NCI-H2171 treated with DMSO at 0.1 percent for 48 hours (cell line): ENCODE measurements at places on chromosomes 11 and 22.
A peak's percentile ranks its signal among the peaks of the same experiment; 100 is the strongest.

- no peak for DNase-seq
These were observed 128.8 kb downstream of the NTM start for GRCh38 chr11:131499199-131499598.

GRCh38 chr11:11752679-11753078, 89.1 kb upstream of the USP47 start:
- no peak for DNase-seq

DNA sequence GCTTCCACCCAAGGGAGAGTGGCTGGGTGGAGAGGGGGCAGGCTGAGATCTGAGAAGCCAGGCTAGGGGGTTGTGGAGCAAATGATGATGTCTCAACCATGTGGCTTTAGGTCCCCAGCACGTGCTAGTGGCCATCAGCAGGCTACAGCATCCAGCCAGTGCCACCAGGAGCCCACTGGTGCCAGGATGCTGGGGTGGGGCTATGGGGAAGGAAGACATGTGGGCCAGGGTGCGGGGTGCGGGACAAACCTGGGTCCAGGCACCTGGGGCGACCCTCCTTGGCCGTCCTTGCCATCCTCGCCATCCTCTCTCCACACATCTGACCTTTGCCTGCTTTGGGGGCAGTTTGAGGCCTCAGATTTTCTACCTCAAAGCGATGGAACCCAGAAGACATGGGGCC, 104.3 kb downstream of the KCNQ1 start:
- DNase-seq, result no peak

- peak; percentile 73 for DNase-seq
These were observed 52.5 kb downstream of the TPCN2 start for GRCh38 chr11:69101115-69101791.

DNA sequence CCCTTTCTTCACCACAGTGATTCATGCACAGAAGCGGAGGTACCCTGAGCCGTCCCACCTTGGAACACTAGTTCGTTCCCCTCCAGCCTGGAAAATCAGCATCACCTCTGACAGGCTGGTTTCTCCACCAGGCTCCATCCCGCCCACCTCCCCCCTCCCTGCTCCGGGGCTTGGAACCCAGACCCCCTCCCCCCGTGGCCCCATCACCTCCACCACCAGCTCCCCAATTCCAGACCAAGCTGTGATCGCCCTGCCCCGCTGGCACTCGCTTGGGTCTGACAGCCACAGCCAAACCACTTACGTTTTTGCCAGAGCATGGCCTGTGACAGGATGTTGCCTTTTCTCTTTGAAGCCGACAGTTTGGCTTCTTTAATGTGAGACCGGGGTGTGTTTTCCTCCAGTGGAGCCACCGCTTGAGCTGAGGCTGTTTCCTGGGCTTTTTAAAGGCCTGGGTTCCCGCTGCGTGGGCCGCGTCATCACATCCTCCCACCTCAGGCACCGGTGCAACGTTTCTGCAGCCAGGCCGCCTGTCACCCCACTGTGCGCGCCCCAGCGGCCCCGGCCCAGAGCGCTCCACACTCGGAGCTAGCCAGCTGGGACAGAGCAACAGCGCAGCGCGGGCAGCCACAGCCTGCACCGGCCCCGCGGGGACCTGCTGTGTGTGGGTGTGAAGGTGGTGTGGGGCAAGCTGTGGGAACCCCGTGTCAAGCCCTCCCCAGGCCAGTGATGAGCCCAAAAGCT, at the start of gene POU2AF1:
TSS of gene POU2AF1 (minus strand) at position 415 of the 741 bp plus-strand sequence. CDS start at position 317, 98 bp downstream.
- no peak for DNase-seq

- no peak for DNase-seq
These were observed 71.2 kb downstream of the USP35 start for GRCh38 chr11:78259777-78260487.
